ENCODE measurements at places on chromosomes 16 and 17. TPM values are rescaled to one million over a fixed set of nuclear protein-coding genes. Genes with fewer than 3 reads are reported as not detected.

The KAT8 gene
- total RNA-seq = 31.0 TPM

The HEXIM1 gene
- total RNA-seq = 4.4 TPM

The GRAP gene
- not detected for total RNA-seq

The TAT gene
- not detected for total RNA-seq

The NMRAL1 gene
- 66.5 TPM for total RNA-seq

The CD300E gene
- total RNA-seq = not detected

The TMC7 gene
- total RNA-seq = 2.2 TPM

The OR3A2 gene
- not detected for total RNA-seq

The AXIN1 gene
- 8.3 TPM for total RNA-seq

The SCARF1 gene
- total RNA-seq = 0.20 TPM

The MILR1 gene
- 21.6 TPM for total RNA-seq

The EME1 gene
- total RNA-seq = 10.6 TPM

The PLCG2 gene
- total RNA-seq = 0.36 TPM

DNA sequence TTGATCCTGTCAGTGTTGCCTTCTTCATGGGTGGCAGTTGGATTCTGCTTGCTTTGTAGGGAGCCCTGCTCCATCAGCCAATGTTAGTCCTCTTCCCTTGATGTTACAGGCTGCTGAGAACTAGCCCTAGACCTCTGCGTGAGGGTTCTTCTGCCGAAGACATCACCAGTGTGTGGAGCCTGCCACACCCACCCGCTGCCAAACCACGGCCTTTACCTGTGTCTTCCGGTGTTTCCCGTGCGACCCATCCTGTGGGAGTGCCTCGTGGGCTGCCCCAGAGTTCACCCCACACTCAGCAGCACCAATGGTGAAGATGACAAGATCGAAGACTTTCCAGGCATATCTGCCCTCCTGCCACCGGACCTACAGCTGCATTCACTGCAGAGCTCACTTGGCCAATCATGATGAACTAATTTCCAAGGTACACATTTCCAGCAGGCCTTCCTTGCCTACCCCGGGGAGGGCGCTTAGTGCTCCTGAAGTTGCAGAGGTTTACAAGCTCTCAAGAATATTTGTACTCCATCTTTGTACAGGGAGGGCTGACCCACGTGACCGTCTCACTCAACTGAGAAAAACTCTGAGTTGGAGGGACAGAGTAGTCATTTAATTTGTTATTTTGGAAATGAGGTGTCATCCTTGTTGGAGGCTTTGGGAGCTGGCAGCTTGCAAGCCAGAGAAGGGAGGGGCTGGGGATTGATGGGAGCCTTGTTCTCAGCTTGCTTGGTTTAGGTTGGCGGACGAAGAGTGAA lies 21.8 kb downstream of the YPEL2 start:
- DNase-seq = no peak

DNA sequence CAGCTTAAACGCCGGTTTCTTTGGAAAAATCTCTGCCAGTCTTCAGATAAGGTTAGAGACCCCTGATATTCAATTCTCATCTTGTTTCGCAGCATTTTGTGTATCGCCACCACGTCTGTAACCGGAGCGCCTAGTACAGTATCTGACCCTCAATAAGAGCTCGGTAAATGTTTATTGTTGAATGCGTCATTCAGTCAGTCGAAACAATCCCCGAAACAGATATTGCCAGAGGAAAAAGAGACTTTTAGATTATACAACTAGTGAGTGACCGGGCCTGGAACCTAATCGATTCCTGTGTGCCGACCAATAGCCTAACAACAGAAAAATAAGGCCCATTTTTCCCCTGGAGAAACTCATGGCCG lies 626 bp downstream of the PELP1 start:
- no peak for DNase-seq

- peak; percentile 61 for DNase-seq
Observed at GRCh38 chr16:72400257-72401083, 228.5 kb upstream of the PMFBP1 start.

DNA sequence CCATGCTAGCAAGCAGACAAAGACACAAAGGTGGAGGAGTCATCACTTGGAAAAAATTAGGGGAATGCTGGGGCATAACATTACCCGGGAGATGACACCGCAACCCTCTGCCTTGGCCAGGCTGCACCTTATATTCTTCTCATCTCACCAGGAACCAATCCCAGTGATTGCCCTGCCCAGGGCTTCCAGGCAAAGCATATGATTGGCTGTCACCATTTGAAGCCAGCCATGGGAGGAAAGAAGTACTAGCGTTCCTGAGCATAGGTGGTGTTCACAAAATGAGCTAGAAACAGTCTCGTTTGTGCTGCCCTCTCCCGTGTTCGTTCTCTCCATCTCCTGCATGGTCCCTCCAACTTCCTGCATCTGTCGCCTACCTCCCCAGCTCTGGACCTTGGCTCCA lies 29.6 kb downstream of the TEKT5 start:
- no peak for DNase-seq

GRCh38 chr17:8825802-8826201 lies 26.6 kb upstream of the MFSD6L start:
- DNase-seq = no peak

- DNase-seq = peak; percentile 55
Observed at GRCh38 chr17:32998111-32998886, 6.7 kb downstream of the SPACA3 start.

DNA sequence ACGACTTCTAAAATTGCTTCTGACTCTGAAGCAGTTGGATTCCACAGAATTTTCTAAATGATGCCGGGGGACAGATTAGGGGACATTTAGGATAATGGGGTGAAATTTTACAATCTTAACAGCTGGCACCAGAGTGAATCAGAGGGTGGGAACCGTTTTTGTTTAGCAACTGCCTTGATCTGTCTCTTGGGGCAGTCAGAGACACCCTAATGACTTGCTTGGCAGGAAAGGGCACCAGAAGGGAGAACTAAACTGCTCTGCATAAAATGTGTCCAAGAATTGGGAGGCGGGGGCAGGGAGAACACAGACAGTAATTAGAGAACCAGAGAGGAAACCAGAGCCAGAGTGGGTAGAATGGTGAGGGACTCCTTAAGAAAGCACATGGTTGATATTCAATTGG lies 6.1 kb upstream of the ABCC12 start:
- DNase-seq = no peak

DNA sequence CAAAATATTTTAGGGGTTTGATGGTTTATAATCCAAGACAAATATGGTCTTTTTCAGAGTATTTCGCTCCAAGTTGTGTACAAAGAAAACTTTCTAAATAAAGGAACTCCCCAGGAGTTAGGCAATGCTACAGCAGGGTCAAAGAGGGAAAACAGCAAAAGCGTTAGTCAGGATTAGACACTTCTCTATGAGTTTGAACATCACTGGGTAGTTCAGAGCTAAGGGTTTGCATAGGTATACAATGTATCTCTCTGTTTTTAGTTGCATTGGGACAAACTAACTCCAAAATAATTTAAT lies 34.8 kb downstream of the FAM20A start:
- no peak for DNase-seq

DNA sequence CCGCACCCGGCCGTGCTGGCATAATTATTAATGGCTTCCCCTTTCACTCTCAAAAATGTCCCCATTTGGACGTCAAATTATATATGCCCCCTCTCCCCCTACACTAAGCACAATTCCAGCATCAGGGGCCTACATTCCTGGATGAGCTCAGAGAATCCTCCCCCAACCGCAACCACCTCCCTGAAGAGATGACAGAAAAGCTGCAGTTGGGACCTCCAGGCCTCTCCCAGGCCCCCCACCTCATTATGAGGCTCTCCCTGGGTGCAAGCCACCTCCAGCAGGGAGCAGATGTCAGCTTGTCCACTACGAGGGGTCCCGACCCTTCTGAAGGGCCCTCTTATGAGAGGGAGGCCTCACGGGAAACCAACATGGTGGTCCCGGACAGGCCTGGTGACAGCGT lies 18.5 kb upstream of the NCBP3 start:
- DNase-seq = no peak

DNA sequence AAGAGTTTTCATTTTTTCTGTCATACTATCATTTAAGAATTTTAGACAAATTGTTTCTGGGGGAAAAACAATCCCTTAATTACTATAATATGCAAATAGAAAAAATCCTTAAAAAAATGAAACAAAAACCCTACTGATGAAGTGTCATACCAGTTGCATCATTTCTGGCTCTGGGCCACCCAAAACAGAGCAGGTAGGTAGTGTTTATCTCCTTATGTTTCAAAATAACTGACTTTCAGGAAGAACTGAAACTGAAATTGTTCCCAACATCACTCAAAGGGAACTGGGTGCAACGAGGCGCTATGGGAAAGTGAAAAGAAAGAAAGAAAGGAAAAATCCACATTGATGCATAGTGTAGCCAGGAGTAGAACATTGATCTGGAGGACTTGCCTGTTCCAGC lies 653.1 kb upstream of the SOX9 start:
- DNase-seq = no peak

- DNase-seq = peak; percentile 92
Observed at GRCh38 chr17:7857713-7858521, at the start of gene CYB5D1. Gene CYB5D1, plus strand, starts transcription at chr17:7858003. Its CDS starts 132 bp downstream, at chr17:7858135.

- DNase-seq = peak; percentile 54
Observed at GRCh38 chr17:76747716-76748363, 9.9 kb downstream of the MFSD11 start.

DNA sequence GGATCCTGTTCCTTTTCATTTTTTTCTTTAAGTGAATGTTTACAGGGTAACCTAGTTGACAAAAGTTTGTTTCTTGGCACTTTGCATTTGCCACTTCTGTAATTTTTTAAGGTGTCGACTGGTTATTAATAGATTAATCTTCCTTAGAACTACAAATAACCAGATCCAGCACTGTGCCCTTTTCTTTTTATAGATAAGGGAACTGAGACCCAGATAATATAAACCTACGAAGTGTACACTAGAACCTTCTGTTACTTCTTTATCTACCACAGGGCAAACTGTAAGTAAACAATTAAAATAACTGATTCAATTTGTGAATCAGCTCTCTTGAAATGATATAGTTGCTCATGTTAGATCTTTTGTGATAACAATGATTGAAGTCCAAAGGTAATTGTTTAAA lies 55.4 kb downstream of the NLK start:
- no peak for DNase-seq

DNA sequence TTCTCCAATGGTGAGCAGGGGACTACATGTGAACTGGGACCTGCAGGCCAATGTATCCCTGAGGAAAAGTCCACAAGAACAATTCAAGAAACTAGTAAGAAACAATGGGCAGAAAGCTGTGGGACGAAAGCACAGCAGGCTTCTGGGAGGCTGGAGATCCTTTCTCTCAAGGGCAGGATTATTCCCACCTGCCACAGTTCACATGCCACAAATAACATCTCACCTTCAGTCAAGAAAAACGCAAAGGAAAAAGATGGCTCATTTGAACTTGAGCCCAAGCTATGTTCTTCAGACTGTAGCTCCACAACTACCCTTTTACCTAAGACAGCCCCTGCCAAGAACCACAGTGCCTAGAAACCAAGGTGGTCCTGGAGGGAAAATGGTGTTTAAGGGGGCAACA lies 13.0 kb downstream of the HAS3 start:
- no peak for DNase-seq

GRCh38 chr16:75343941-75344340 lies 89.4 kb downstream of the CFDP1 start:
- no peak for DNase-seq

GRCh38 chr16:3223913-3224515 lies 10.9 kb downstream of the ZNF200 start:
- no peak for DNase-seq

GRCh38 chr16:69199382-69199781 lies 12.4 kb downstream of the SNTB2 start:
- DNase-seq = peak; percentile 34

GRCh38 chr16:66656547-66656946 lies 40.0 kb downstream of the CMTM4 start:
- DNase-seq = no peak

GRCh38 chr16:31221357-31222160 lies 4.6 kb upstream of the PYDC1 start:
- no peak for DNase-seq

- DNase-seq = peak; percentile 50
Observed at GRCh38 chr16:66935314-66936011, at the start of gene CES2. Gene CES2, plus strand, starts transcription at chr16:66935516. Its CDS starts 120 bp downstream, at chr16:66935636.

DNA sequence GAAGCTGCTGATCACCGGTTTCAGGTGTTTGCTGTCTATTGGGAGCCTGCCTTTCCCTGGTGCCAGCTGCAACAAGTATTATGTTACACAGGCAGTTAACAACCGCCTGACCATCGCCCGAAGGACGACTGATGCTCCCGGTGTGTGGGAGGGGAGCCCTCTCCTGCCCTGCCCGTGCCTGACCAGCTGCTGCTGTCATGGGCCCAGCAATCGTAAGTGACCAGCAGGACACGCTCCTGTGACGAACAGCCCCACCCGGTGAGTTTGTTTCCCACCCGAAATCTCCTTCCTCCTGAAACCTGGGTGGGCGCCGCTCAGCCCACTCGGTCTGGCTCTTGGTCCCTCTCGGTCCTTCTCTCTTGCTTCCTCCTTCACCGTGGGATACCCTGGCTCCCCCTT lies 17.9 kb upstream of the UBE2I start:
- no peak for DNase-seq

- no peak for DNase-seq
Observed at GRCh38 chr16:54283725-54284318, 2.8 kb downstream of the IRX3 start.

DNA sequence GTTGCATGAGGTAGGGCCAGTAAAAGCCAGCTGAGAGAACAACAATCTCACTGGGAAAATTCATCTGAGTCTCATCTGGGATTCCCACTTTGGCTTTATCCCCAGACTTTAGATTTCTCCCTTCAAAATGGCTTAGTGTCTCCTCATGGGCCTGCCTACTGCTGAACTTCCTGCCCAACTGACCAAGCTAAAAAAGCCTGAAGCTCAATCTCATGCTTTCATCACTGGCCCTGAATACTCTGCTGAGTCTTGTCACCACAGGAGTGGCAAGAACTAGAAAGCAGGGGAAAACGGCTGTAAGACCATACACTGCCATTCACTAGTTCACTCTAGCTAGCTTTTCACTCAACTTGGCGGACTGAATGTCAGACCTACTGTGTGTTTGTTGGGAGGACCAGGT lies 96.4 kb upstream of the NOG start:
- DNase-seq = no peak

GRCh38 chr16:13938480-13938879 lies 18.5 kb downstream of the ERCC4 start:
- no peak for DNase-seq

GRCh38 chr16:31471875-31472708 lies at the start of gene TGFB1I1:
Gene TGFB1I1, plus strand, starts transcription at chr16:31472152. Its CDS starts 37 bp downstream, at chr16:31472189.
- DNase-seq = peak; percentile 88

DNA sequence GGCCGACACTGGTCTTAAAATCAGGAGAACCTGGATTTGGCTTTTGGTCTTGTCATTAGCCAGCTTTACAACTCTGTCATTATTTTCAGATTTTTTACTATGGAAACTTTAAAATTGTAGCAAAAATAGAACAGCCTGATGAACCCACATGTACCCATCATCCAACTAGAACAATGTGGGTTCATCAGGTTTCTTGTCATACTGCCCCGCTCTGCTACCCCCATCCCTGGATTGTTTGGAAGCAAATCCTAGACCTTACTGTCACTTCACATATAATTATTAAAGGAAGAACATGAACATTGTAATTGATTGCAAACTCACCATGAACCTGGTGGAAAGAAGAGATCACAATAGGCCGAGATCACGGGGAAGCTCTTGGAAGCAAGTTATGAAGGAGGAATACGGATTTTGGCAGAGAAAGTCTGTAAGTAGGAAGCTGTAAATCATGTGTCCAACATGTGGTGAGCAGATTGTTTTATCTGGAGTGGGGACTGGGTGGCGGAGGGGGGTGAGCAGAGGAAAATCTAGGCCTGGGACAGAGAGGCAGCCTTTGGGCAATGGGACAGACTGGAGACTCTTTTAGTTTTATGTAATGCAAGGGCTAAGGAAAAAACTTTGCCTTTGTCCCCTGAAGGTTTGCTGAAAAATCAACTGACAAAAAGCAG lies 67.0 kb downstream of the PITPNC1 start:
- DNase-seq = peak; percentile 80

GRCh38 chr17:38358586-38359513 lies 7.2 kb downstream of the SOCS7 start:
- no peak for DNase-seq
